ENCODE measurements at places on chromosomes 4 and X.
A peak's percentile ranks its signal among the peaks of the same experiment; 100 is the strongest.

DNA sequence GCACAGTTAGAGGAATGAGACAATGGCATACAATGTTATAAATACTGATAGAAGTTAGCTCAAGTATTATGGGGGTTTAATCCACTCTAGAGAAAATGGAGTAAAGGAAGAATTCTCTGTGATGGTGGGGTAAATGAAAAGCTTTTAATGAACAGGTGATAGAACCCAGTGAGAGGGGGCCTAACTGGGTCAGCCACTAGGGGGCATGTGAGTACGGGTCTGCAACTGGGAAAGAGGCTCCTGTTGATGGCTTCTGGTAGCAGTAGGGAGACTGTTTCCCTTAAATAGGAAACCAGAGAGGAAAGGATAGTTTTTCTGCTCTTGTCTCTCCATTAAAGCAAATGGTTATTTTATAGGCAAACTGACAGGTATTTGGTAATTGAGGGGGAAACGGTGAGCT is 132.8 kb upstream of the GPR101 start:
- DNase-seq, result peak; percentile 11

DNA sequence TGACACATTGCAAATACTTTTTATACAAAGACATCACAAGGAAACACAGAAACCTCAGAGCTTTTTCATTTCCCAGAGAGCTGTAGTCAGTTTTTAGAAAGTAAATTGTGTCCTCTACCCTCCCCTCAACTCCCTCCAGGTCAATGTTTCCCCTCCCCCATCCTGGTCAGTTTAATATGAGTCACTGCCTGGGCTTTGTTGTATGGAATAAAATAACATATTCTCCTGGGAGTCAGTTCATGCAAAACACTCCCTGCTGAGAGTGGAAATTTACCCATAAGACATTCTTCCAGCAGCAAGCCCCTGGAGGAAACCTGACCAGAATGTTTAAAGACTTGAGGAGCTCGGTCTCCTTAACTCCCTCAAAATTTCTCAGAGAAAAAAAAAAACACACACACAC is 270.1 kb upstream of the LDB2 start:
- DNase-seq, result no peak

- no peak for DNase-seq
These were observed 426.3 kb downstream of the KCNIP4 start for GRCh38 chr4:21522296-21522695.

DNA sequence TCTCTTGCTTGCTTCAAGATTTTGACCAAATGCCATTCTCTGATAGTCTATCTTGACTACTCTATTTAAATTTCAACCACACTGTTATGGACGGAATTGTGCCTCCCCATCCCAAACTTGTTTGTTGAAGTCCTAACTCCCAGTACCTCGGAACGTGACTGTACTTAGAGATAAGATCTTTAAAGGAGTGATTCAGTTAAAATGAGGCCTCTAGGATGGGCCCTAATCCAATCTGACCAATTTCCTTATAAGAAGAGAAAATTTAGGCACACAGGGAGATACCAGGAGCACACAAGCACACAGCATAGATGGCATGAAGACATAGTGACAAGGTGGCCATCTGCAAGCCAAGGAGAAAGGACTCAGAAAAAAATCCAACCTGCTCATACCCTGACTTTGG is 269.9 kb downstream of the KCNIP4 start:
- no peak for DNase-seq

GRCh38 chr4:5979981-5980380 is 38.2 kb downstream of the C4orf50 start:
- DNase-seq, result peak; percentile 42

- DNase-seq, result peak; percentile 88
These were observed 4.5 kb downstream of the CXXC4 start for GRCh38 chr4:104490096-104490769.

DNA sequence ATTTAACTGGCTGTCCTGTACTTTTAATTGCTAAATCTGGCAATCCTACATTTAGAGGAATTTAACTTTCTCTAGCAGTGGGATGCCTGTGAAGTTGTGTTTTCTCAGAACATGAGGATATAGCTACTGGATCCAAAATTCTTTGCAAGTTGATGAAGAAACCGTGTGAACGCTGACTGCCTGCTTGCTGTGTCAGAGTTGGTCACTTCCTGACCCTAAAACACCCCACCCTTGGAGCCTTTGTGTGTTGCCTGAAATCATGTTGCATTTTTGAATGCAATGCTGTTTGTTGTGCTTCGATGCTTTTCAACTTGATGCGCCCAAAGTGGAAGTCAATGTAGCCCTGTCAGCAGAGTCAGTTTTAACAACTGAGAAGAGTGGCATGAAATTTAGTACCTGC is 211.2 kb downstream of the ANK2 start:
- DNase-seq, result no peak

GRCh38 chrX:13220916-13221315 is 98.9 kb downstream of the ATXN3L start:
- DNase-seq, result no peak

- peak; percentile 24 for DNase-seq
These were observed 57.9 kb downstream of the DKK2 start for GRCh38 chr4:106978046-106978774.

DNA sequence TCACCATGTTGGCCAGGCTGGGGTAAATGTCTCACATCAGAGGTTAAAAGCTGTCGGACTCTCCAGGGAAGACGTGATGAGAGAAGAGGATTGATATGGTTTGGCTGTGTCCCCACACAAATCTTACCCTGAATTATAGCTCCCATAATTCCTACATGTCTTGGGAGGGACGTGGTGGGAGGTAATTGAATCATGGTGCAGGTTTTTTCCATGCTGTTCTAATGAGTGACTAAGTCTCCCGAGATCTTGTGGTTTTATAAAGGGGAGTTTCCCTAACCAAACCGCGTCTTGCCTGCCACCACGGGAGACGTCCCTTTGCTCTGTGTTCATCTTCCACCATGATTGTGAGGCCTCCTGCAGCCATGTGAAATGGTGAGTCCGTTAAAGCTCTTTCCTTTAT is 64.4 kb downstream of the ASMT start:
- no peak for DNase-seq

DNA sequence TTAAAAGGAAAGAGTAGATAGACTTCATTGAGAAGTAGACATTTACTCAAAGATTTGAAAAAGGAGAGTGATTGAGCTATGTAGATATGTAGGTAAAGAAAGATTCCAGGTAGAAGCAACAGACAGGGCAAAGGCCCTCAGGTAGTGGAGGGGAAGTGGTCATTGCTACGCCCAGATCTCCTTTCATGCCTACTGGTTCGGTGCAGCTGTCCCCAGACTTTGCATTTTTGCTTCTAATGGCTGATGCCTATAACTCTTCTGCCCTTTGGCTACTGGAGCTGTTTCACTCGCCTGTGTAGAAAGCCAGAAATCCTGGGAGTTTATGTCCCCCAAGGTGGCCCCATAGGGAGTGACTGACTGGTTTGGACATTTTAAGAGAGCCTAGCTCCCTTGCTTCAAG is 16.9 kb upstream of the ARMCX2 start:
- peak; percentile 31 for DNase-seq

DNA sequence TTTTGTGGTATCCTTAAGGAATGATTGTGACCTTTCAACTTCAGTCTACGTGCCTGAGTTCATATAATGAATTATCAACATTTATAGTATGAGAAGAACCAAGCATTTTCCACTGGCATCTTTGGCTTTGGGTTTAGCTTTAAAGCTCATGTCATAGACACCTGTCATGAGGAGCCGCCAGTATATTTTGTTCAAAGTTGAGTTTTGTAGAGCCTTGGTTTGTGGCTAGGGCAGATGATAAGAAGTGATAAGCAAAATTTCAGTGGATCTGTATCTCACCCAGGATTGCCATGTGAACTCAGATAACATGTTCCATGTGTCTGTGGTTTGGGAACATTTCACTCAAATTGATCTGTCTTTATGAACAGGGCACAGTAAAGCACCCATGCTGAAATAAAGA is 873.2 kb downstream of the STPG2 start:
- no peak for DNase-seq

DNA sequence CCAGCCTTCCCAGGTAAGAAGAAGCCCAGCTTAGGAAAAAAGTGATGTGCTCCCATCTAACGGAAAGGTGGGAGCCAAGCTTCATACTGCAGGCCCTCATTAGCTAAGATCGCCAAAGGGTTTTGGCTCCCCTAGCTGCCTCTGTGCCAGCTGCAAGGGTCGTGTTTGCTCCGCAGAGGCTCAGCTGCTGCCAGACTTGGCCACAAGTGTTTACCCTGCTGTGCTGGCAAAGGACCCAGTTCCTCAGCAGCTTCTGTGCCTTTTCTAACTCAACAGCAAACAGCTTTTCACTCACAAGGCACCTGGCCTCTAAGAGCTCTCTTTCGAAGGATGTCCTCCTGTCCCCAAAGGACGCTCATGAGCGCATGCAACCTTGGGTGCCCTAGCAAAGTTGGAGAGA is 12.2 kb upstream of the VMA21 start:
- no peak for DNase-seq

DNA sequence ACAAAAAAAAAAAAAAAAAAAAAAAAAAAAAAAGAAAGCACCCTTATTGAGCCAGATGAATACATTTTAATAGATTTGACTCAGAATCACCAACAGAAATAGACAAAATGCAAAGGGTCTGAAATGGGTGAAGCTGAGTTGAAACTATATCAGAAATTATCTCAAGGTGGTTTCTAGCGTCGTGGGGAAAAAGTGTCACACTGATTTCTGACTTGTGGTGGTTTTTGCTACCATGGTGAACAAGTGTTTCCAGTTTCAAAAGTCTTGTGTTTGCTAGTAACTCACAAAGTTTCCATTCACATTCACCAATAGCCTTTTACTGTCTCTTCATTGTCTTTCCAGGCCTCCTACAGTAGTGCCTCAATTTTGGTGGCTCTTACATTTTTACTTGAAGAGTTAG is 135.5 kb downstream of the ARHGAP24 start:
- peak; percentile 79 for DNase-seq

DNA sequence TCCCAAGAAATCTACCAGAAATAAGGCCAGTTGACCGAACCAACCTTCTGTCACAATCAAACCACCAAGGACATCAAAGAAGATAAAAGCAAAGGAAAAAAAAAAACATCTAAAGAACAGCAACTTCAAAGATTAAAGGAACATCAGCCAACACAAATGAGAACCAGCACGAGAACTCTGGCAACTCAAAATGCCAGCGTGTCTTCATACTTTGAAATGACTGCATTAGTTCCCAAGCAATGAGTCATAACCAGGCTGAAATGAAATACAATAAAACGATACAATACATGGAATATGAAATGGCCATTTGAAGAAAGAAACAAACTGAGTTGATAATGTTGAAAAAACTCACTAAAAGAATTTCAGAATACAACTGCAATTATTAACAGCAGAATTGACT is 611.6 kb upstream of the GRIA3 start:
- DNase-seq, result no peak

DNA sequence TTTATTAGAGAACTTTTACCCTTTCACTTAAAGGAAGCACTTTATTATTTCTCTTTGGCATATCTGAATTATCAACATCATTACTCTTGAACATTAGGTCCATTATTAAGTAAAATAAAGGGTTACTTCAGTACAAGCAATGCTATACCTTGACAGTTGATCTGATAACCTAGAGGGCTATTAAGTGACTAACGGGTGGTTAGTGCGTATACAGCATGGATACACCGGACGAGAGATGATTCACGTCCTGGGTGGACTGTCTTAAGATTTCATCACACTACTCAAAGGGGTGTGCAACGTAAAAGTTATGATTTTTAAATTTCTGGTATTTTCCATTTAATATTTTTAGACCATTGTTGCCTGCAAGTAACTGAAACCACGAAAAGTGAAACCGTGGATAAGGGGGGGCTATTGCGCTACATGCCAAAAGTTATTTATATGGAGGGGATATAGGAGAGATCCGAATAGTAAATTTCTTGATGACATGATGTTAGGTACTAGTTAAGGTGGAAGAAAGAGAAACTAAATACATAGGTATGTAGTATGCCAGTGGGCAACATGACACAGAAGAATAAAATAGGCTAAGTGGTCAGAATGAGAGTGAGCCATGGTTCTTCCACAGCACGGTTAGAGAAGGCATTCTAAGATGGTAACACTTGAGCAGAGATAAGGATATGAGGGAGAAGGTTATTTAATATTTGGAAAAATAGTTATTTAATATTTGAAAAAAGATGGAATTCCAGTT is 230.8 kb upstream of the ANKRD50 start:
- DNase-seq, result no peak

DNA sequence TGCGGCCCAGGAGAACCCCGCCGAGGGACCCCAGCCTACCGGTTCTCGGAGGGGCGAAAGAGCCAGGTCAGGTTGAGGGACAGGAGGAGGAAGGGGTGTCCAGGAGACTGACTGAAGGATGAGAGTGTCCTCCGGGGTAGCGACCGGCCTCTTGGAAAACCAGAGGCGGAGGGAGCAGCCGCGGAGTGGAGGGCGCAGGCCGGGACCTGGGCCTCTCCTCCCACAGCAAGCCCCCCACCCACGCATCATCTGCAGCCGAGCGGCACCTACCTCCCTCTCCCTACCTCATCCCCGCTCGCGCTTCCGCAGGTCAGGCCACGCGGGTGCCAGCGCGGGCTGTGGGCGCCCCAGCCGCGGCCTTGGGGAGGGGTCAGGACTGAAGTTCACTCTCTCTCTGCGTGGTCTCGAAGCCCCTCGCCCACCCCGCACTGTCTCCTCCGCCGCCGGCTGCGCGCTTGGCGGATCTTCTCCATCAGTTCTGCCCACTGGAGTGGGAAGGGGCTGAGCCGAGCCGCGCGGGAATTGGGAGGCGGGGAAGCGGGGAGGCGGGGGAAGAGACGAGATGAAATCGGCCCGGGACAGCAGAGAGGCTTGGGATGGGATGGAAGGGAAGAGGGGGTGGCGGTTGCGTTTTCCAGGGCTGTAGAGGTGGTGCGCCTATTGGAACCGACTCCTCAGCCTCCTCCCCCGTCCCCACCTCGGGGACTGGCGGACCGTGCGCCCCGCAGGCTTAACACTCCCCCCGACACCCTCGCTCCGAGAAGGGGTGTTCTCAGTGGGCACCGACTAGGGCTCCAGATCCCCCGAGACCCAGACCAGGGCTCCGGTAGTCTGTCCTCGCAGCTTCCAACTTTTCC is 1.8 kb downstream of the NLGN4X start:
- no peak for DNase-seq

- no peak for DNase-seq
These were observed 138.5 kb downstream of the DCLK2 start for GRCh38 chr4:150216726-150217125.

- no peak for DNase-seq
These were observed 35.9 kb downstream of the ANTXR2 start for GRCh38 chr4:80036949-80037685.

GRCh38 chrX:63747331-63747730 is 37.7 kb downstream of the ARHGEF9 start:
- DNase-seq, result no peak

DNA sequence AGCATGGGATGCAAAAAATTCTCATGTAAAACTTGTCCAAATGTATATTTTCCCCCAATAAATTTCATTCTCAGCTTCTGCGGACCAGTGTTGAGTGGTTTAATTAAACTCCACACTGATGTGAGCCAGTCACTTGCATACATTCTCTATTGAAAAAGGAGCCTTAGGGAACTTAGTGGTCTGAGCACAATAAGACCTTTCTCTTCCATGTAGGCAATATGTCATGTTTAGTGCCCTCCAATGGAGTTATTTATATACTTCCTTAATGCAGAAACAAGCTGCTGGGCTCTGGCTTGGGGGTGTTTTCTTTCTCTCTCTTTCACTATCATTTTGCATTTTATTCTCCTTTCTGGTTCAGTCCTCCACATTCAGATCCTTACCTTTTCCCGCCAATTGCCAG is 196.9 kb downstream of the ANAPC10 start:
- DNase-seq, result no peak

GRCh38 chr4:184476695-184477094 is 2.3 kb upstream of the IRF2 start:
- DNase-seq, result no peak

Data from MM.1S (cell line).